Amniotic stem cell (primary cell): ENCODE measurements at places on chromosomes 2 and 18.

DNA sequence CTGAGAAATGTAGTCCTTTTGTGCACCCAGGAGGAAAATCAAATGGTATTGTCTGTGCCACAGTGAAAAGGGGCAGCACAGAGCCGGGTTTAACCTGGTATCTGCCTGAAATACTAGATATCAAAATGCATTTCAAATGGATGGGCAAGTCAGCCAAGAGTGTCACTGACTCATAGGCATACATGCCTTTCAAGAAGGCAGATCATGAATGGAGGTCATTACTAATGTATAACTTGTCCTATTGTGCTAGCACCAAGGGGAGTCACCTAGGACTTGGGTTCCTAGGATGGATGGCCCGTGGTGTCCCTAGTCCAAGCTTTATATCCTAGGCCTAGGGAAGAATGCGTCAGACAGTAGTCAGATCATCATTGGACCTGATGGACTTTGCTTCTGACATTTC lies 49.9 kb downstream of the TCF7L1 start:
- no peak for DNase-seq

DNA sequence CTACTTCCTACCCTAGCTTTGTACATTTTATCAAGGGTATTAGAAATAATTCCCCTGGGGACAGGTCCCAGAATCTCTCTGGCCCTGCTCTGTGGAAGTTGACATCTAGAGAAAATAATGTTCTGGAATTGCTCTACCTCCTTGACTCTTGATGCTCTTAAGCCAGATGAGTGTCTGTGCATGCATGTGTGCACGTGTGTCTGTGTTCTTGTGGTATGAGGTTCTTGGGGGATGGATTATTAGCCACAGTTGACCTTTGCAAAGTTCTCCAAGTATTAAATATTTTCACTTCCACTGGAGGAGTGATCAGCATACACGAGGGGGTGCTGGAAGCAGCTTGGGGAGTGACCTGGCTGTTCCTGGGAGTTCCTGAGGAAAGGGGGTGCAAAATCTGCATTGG lies 61.2 kb upstream of the PELI1 start:
- DNase-seq: no peak

DNA sequence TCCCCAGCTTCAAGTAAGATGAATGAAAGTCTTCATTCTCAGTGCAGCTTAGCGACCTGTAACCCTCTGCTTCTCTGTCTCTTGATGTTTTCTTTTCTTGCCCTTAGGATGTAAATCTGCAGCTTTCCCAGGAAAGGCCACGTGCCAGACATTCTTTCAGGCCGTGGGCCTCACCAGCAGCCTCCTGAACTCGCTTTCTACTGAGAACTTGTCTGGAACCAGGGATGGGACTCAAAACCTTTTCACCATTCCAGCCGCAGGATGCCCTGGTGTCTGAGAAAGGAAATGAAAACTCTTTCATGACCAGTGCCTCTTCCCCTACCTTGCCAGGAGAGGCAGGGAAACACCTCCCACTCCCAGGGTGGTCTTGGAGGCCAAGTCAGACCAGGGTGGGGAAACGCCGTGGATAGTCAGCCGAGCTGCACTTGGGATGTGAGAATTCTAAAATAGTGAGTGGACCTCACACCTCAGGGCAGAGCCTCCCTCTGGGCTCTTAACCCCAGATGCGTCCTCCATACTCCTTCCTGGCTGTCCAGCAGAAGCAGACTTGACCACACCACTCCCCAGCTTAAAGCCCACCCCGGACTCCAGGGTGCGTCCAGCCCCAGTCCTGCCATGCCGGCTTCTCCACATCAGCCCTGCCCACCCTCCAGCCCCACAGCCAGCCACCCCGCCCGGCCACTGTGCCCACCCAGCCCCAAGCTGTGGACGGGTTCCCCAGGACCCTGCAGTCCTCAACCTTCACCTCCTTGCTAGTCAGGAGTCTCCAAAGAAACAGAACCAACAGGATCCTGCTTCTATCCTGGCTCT lies 115.5 kb downstream of the TWIST2 start:
- DNase-seq: no peak

DNA sequence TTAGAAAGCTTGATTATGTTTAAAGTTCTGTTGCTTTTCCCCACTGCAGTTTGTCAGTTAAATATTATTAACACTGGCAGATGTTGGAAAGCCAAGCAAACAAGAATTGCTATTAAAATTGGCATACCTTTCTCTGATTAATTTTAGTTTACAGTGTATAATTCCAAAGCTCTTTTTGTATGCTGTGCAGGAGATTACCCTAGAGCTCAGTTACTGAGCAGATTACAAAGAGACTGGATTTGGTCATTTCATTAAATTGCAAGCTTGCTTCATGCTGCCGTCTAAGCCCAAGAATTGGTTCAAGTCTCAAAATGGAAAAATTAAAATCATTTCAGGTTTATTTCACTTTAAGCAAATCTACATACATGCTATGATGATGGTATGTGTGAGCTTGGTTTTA lies 2.3 kb downstream of the ASAP2 start:
- no peak for DNase-seq

GRCh38 chr18:3152294-3152693 lies 67.5 kb downstream of the MYOM1 start:
- no peak for DNase-seq

GRCh38 chr2:83786140-83786539 lies 672.9 kb downstream of the SUCLG1 start:
- no peak for DNase-seq

DNA sequence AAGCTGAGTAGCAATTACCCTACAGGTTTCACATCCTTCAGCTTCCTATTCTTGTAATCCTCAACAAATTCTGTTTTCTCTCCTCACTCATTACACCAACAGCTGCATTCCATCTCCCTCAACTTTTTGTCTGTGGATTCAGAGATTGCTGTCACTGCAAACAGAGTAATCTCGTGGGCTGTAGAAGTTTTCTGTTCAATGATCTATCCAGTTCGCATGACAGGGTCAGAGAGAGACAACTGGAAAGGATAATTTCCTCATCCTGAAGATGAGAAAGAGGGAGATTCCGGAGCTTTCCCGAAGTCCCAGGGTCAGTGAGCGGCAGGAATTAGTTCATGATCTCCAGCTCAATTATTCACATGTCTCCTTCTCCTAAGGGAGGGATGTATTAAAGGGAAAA lies 75.7 kb downstream of the MYO5B start:
- DNase-seq: no peak

- DNase-seq: no peak
These were observed 221.4 kb downstream of the CLIP4 start for GRCh38 chr2:29336341-29337241.

- DNase-seq: no peak
These were observed 53.8 kb upstream of the TMEM182 start for GRCh38 chr2:102707796-102708695.

GRCh38 chr2:203401-203800 lies 60.4 kb downstream of the SH3YL1 start:
- DNase-seq: no peak

DNA sequence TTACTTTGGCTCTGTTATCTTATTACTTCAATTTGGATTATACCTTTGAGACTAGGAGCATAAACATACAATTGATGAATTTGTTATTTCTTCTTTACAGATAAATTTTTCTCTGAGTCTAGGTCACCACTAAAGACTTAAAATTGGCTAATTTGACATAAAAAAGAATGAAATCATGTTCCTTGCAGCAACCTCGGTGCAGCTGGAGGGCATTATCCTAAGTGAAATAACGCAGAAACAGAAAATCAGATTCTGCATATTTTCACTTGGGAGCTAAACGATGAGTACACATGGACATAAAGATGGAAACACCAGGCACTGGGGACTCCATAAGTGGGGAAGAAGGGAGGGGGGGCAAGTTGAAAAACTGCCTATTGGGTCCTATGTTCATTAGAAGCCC lies 172.8 kb upstream of the SESTD1 start:
- no peak for DNase-seq

DNA sequence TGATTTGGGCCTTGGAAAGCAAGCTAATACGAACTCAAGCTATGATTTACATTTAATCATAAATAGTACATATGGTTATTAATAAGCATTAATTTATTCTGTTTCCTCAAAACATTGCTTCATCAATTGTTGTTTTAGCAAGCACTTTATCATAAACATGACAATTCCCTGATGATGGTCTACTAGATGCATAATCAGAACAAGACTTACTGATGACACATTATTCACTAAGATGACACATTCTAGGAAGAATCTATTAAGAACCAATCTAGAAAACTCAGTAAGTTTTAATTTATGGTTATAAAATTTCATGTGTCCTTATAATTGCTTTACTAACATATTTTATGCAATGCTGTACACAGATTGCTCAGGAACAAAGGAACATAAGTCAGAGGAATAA lies 815.2 kb downstream of the ERBB4 start:
- DNase-seq: no peak

DNA sequence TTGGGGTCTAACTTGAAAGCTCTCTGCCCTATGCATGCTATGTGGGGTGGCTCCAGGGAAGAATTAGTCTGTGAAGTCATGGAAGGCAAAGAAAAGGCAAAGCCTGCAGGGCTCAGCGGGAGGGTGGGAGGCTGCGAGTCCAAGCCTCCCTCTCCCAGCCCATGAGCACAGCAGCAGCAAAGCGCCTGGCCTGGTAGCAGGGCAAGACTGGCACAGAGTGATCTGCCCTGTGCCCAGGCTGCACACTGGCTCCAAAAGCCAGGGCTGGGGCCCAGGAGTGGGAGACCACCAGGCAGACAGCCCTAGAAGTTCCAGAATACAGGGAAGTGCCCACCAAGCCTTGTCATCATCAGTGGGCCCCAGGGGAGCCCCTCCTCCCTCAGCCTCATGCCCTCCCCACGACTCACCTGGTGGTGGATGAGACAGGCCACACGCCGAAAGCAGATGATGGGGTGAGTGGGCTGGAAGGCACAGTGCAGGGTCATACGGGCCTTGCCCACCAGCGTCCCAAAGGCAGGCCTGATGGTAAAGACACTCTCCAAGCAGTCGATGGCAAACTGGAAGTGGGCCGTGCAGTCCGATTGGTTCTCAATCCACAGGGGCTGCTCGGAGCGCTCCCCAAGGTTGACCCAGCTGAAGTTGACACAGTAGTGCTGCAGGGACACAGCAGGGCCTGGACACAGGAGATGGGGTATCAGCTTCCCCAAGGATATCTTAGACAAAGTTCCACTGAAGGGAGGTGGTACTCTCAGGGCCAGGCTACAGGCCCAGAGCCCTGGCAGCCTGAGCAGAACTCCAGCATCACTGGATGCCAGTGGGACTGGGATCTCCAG lies 12.1 kb downstream of the CFAP65 start:
- no peak for DNase-seq

DNA sequence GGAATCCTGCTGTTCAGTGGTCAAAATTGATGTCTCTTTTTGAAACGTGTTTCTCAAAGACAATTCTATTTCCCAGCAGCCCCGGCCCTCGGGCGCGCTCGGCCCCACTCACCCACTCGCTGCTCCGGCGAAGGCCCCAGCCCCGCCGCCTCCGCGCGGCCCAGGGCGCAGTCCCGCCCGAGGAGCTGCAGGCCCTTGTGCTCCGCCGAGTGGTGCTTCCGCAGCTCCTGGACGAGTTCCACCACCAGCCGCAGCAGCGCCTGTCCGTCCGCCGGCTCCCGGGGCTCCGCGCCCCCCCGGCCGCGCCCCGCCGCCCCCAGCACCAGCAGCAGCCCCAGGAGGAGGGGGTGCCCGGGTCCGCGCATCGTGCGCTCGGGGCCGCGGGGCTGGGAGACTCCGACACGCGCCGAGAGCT lies 413 bp downstream of the ALKAL2 start:
- DNase-seq: no peak

GRCh38 chr2:100008956-100009355 lies 133.4 kb downstream of the AFF3 start:
- no peak for DNase-seq

- DNase-seq: no peak
These were observed 5.4 kb upstream of the KCNG2 start for GRCh38 chr18:79792096-79792987.

DNA sequence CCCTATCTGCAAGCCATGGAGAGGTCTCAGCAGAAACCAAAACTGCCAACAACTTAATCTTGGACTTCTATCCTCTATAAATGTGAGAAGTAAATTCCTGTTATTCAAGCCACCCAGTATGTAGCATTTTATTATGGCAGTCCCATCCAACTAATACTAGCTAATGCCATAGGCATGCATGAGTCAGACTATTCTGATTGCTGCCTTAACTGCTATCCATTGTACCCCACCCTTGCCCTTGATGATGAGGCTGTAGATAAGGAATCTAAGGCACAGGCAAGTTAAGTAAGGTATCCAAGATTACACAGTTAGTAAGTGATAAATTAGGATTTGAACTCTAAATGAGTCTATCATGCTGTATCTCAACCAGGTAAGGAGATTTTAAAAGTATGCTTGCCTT lies 223.0 kb downstream of the UBE2E3 start:
- peak; percentile 44 for DNase-seq

DNA sequence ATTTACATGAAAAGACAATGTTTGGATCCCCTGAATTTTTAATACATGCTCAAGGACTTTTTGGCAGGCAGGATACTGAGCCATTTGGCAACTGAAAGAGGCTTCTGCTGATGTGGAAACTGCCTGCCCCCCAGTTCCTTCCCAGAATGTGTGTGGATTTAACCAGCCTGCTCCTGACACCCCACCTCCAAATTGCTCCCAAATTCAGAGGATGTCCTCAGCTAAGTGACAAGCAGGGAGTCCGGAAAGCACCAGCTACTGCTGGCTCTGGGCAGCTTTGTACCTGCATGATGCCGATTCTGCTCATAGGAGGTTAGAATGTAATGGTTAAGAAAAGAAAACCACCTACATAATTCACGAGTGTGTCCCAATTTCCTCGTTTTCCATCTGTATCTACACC lies 197.5 kb downstream of the CDH20 start:
- no peak for DNase-seq

GRCh38 chr2:204274429-204274828 lies 270.8 kb upstream of the PARD3B start:
- DNase-seq: no peak

- no peak for DNase-seq
These were observed 13.0 kb downstream of the TEX44 start for GRCh38 chr2:231605607-231606091.

GRCh38 chr2:42193722-42194187 lies 24.6 kb downstream of the EML4 start:
- DNase-seq: no peak

GRCh38 chr2:218623366-218623705 lies 15.6 kb downstream of the PLCD4 start:
- DNase-seq: no peak

DNA sequence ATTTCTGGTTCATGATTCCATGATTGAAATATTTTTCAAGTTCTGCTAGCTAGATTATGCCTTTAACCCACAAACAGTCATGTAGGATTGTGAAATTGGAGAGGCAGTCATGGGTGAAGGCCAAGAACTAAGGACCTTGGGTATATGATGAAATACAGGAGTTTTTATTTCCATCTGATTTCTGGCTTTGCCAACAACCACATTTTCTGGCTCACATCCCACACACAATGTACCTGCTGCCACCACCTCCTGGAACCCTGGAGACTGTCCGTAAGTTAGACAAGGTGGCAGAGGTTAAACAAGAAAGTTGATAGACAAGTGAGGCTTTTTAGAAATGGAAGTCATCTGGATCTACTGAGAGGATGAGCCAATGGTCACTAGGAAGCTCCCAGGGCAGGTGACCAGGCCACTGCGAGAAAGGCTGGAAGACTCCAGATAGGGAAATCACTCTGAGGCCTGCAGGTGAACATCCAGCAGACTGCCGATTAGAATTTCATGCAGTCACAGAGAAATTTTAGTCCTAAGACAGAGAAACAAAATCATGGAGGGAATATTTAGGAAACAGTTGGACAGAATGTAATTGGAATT lies 402.0 kb downstream of the ALK start:
- peak; percentile 4 for DNase-seq
